ENCODE measurements at places on chromosomes 4 and X.

GRCh38 chrX:40579900-40580536, 752 bp upstream of the ATP6AP2 start:
- no peak for DNase-seq

- no peak for DNase-seq
Measured at GRCh38 chrX:10769195-10769594, 148.8 kb upstream of the MID1 start.

DNA sequence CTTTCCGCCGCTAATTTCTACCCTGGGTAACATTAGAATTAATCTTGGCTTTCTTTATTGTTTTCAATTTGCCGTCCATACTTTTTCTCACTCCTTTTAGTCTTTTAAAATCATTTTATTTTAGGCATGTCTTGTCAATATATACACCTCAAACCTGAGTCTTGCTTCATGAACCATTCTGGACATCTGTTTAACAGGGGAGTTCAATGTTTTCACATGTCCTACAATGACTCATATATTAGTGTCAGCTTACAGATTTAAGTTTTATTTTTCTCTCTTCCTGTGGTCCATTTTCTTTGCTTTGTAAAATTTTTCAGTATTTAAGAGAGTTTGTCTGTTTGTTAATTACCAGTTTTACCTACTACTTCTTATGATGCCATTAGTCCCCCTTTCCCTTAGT, 89.5 kb downstream of the LCORL start:
- DNase-seq, result no peak

DNA sequence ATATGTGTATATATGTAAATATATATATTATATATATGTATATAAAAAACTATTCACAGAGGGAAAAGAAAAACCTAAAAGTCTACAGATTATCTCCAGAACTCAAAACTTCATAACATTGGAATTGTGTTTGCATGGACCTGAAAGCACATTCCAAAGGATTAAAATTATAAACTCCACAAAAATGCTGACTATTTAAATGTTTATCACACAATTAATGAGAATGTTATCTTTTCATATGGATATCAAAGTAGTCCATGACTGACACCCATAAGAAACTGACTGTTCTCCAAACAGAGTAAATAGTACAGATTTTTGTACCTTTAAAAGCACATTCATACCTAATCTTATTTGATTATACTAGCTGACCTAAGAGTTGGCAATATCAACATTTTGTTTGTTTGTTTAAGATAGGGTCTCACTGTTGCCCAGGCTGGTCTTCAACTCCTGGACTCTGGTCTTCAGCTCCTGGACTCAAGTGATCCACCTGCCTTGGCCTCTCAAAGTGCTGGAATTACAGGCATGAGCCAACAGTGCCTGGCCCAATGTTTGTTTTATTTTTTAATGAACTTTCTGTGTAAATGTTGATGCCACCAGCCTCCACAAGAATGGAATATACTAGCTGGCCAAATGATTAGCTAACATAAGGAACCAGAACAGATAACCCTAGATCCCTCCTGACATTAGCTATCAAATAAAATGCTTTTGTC, 50.0 kb downstream of the SLC39A8 start:
- no peak for DNase-seq

DNA sequence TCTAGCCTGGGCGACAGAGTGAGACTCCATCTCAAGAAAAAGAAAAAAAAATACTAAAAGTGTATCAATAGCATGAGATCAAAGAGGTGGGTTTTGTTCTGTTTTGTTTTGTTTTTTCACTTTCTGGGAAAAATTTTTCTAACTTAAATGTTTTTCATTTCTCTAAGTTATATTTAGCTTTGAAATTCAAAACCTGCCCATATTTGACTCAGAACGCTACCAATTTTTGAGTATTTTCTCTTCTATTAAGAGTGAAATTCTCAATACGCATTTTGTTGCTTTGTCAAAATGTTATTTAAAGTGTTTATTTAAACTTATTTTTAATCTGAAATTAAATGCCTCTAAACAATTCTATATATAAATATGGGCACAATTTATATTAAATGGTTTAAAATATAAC, 39.6 kb downstream of the GSTCD start:
- no peak for DNase-seq

- DNase-seq, result no peak
Measured at GRCh38 chr4:14855719-14856061, 146.6 kb upstream of the CPEB2 start.

Data from stimulated activated CD8-positive, alpha-beta memory T cell treated with anti-CD3 and anti-CD28 coated beads, Interleukin-7, amount 100 ng/mL, for 4 hours (primary cell).